ENCODE measurements at places on chromosomes 2 and 18.
A peak's percentile ranks its signal among the peaks of the same experiment; 100 is the strongest.

DNA sequence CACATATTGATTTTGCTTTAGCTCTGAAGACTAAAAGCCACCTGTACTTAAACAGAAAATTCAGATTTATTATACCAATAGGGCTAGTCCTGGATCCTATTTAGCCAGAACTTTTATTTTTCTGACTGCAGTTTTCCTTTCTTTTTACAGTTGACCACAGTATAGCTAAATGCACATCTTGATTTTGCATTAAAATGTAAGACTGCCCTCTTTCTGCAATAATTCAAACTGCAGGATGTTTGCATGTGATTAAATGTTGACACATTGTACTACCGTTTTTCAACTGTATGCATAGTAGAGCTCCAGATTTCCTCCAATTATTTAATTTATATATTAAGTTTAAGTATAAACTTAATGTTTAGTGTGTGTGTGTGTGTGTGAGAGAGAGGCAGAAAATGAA lies 1262.9 kb downstream of the SUCLG1 start:
- no peak for DNase-seq

GRCh38 chr2:240205348-240205747 lies 64.9 kb upstream of the OTOS start:
- DNase-seq = peak; percentile 81

- DNase-seq = no peak
These were observed 515.3 kb upstream of the MEX3C start for GRCh38 chr18:51712821-51713220.

DNA sequence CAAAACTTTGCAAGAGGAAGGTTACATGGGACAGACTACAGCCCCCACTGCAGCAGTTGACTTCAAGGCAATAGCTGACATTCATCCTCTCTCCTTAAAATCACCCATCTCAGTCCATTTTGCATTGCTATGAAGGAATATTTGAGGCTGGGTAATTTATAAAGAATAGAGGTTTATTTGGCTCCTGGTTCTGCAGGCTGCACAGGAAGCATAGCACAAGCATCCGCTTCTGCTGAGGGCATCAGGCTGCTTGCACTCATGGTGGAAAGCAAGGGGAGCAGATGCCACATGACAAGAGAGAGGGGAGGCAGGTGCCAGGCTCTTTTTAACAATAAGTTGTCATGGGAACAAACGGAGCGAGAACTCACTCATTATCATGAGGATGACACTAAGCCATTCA lies 646.0 kb downstream of the ZEB2 start:
- no peak for DNase-seq

GRCh38 chr18:59220784-59221765 lies 1.1 kb downstream of the GRP start:
- DNase-seq = peak; percentile 67

DNA sequence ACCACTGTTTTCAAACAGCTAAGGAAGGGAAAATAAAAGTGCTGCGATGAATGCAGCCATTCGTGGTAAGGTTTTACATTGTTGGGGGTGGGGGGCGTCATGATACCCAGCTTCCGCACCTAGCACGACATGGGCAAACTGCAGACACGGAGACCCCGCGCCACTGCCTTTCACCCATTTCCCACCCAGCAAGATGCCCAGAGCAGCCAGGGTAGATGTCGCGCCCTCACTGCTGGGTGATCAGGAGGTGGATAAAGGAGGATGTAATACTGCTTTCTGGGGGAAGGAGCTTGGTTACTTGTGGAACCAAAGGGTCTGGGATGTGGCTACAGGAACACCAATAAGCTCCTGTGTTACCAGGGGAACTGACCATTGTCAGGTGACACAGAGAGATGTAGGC lies 138.4 kb downstream of the ZNF516 start:
- DNase-seq = no peak

DNA sequence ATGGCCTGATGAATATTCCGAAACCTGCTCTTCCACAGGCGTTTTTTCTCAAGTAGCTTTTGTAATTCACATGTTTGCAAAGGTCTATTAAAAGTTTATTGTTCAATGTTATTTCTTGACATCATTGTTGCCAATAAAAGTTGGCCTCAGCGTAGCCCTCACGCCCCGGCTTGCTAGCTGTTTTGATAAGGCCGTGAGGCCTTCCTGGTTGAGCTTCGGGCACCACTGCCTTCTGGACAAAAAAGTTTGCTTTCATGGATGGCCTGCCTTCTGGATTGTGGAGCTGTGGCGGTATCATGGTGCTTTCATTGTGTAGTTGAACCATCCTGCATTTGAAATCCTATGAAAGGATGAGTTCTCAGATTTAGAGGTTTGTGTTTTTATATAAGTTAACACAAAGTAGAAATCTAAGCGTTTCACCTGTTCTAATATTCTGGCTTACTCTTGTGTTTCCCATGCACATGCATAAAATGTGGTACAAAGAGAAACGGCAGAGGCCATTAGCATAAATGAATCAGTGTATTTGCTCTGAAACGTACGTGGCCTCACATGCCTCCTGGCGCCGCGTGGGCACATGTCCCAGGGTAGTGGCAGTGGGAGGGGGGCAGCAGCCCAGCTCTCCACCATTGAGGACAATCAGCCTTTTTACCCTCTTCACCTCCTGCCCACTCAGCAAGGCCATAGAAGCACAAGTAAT lies 134.5 kb downstream of the NCK2 start:
- DNase-seq = no peak

GRCh38 chr18:9913526-9914333 lies at the start of gene VAPA:
Gene VAPA, plus strand, starts transcription at chr18:9914016. Its CDS starts 241 bp downstream, at chr18:9914257.
- peak; percentile 97 for DNase-seq

GRCh38 chr2:72800492-72800891 lies 25.3 kb downstream of the EXOC6B start:
- no peak for DNase-seq

GRCh38 chr18:58038063-58038462 lies 6.0 kb upstream of the NEDD4L start:
- no peak for DNase-seq

GRCh38 chr2:199662255-199662654 lies 188.7 kb downstream of the FTCDNL1 start:
- peak; percentile 23 for DNase-seq

DNA sequence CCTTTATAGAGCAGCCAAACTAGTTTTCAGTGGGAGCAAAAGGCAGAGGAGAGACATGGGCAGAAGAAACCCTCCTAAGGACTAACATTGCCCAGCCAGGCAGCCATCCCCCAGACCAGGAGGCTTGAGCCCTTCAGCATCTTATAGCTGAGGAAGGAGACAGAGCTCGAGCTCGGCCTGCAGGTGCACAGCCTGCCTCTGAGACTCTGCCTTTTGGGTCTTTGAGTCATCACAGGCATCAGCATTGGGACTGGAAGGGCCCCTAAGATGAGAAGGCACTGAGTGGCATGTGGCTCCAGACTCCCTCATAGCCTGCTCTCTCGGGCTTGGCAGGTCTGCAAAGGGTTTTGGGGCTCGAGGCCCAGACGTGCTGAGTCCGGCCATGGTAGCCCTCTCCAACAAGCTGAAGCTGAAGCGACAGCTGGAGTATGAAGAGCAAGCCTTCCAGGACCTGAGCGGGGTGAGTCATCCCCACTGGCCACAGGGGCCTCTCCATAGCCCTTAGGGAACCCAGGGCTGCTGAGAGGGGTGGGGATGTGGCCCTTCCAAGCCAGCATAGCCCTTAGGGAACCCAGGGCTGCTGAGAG lies 84.1 kb downstream of the EPAS1 start:
- no peak for DNase-seq

DNA sequence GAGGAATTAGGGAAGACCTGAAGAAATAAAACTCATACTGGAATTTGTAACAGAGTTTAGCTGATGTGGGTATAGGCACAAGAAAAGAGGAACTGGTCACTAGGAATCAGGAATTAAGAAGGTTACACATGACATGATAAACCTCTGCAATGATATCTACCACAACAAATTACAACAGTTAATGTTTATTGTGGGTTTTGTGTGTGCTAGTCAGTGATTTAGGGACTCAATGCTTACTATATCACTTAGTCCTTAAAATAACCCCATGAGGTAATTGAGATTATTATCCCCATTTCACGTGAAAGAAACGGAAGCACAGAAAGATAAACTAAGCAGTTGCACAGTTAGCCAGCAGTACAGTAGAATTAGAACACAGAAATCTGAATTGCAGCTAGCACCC lies 415.8 kb upstream of the ZEB2 start:
- DNase-seq = no peak

DNA sequence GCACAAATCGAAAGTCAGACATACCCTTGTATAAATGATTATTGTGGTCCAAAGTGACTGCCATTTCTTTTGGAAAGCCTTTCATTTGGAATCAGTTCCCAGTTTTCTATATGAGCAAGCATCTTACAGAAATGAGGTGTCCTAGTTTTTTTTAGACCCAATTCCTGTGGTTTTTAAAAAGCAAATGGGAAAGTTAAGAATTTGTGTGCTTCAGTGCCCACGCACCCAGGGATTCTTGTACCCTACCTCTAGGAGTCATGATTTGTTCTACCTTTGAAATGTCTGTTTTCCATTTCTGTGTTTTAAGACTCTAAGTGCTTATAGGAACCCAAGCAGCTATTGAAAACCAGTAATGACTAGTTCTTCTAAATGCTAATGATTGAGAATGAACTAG lies 218.1 kb downstream of the CAMKMT start:
- DNase-seq = no peak

DNA sequence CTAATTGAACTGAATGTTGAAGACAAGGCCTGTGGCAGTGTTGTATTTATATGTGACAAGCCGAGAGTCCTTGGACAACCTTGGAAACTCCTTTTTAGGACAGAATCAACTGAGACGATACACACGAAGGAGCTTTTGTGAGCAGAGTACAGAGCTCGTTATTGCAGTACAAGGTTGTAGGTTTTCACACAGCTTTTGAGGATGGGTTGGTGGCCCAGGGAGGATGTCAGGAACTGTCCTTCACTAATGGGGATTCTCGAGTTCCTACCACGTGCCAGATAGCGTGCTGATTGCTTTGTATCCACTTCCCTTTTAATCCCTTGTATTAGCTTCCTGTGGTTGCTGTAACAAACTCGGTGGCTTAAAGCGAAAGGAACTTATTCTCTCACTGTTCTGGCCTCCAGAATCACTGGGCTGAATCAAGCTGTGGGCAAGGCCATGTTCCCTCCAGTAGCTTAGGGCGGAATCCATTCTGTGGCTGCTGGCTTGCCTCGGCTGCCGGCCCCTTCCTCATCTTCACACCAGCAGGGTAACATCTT lies 20.2 kb downstream of the INPP4A start:
- DNase-seq = no peak

GRCh38 chr18:27952741-27953140 lies 224.2 kb downstream of the CDH2 start:
- DNase-seq = no peak

GRCh38 chr2:205683502-205684367 lies 1.4 kb downstream of the NRP2 start:
- DNase-seq = peak; percentile 43

DNA sequence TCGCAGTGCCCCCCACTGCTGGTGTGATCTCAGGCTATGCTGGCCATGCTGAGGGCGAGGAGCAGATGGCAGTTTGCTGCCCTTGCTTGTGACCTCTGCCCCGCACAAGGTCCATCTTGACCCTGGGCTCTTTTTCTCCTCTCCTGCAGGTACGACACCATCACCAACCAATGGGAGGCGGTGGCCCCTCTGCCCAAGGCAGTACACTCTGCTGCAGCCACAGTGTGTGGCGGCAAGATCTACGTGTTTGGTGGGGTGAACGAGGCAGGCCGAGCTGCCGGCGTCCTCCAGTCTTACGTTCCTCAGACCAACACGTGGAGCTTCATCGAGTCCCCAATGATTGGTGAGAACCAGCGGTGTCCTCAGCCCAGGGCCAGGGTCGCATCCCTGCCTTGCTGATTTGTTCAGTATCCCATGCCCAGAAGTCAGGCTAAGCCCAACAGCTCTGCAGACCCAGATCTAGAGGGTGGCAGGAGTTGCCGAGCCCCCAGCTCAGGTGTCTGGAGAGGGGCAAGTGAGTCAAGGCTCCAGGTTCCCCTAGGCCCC lies 223.8 kb downstream of the ATAD2B start:
- DNase-seq = peak; percentile 29

GRCh38 chr2:231068525-231069222 lies 12.0 kb downstream of the PSMD1 start:
- DNase-seq = no peak

DNA sequence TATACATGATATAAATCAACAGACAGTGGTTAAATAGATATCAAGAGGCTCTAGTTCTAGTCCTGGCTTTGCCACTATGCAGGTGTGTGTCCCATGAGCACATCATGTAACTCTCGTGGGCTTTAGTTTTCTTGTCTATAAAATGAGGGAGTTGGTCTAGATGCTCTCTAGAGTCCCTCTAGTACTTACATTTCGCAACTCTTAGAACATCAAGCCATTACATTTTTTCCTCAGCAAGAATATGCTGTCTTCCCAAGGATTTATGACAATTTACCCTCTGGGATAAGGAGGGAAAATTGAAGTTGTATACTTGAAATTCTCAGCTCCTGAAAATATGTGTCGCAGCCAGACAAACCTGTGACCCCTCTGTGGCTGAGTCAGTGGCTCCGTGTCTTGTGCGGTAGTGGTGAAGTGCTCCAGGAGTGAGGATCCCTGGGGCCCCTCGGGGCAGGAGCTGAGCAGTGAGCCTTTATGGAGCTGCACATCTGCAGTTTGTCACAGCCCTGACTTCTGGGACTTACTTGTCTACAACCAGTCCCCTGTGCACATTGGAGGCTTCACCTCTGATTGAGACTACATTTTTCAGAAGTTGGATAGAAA lies 6.8 kb downstream of the PKP4 start:
- DNase-seq = no peak

- no peak for DNase-seq
These were observed 238.7 kb downstream of the TGIF1 start for GRCh38 chr18:3688690-3689089.

GRCh38 chr2:10972683-10973433 lies 61.1 kb downstream of the KCNF1 start:
- peak; percentile 62 for DNase-seq
